SK-N-SH (cell line): ENCODE measurements at places on chromosomes 4 and X. TPM values are rescaled to one million over a fixed set of nuclear protein-coding genes. Genes with fewer than 3 reads are reported as not detected.

GRCh38 chr4:113113151-113113550, 63.7 kb downstream of the ANK2 start:
- no peak for DNase-seq

- no peak for DNase-seq
These were observed 30.4 kb upstream of the APELA start for GRCh38 chr4:164846566-164846965.

DNA sequence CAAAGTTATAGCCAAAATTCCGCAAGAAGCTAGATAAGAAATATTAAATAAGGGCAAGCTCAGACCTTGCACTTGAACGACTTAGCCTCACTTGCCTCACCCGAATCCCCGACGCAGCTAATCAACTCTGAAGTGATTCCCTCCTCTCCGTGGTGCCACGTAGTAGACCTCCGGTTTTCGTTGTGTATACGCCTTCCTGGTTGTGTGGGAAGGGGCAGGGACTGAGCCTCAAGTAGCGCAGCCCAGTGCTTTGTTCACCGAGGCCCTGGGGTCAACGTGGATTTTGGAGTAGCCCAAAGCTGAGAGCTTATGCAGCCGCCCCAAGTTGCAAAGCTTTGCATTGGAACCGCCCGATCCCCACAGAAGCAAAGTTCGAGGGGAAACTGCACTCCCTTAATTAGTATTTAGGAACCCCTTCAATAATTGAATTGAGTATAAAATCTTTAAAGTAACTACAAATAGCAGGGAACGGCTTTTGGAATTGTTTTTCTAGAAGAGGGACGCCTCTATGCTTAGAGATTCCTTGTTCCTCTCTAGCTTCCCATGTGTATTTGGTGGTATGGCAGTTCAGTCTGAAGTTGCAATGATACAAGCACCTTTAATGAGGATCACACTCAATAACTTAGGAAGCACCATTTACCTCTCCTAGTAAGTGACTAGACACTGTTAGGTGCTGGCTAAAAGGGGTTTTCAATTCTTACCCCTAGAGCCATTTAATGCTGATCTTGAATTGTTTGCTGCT, 55.7 kb downstream of the LINC00632 start:
- no peak for DNase-seq

DNA sequence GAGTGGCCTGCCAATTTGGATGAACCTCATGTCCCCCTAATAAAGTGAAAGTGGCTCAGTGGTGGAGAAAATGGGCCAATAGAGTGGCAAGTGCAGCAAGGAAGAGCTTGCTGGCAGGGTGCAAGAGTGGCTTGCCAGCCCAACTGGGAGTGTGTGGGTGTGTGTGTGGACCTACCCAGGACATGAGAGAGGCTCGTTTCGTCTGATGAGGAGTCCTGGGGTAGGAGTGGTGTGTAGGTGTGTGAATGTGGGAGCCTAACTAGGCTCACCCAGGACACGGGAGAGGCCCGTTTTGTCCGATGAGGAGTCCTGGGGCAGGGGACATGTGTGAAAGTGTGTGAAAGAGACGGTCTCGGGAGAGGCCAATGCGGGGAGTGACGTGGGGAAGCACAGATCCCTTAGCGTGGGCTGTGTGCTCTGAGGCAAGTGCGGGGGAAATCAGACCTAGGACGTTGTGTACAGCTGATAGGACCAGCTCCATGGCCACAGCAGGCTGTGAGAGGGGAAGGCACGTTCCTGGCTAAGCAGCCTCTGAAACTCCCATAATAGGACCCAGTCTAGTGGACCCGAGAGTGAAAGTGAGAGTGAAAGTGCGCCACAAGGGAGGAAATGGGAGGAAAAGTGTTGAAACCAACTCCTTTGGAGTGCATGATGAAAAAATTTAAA, 5.3 kb downstream of the GAGE10 start:
- no peak for DNase-seq

- DNase-seq = no peak
These were observed 9.1 kb upstream of the GTPBP6 start for GRCh38 chrX:327660-328126.

GRCh38 chrX:155048977-155049619, 21.8 kb downstream of the CMC4 start:
- DNase-seq = peak; percentile 39

DNA sequence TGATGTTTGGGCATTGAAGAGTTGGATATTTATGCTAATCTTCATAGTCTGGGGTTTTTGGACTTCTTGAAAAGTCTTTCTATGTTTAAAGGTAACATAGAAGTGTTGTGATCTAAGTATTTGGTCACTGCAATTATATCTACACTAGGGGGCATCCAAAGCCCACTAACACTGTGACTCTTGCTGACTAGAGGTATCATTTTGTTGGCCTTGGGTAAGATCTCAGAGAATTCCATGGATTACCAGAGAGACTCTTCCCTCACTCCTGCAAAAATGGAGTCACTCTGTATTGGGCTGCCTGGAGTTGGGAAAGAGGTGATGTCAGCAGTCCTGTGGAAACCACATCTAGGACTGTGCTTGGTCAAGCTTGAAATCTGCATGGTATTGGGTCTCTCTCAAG, 1077.6 kb downstream of the FAM133A start:
- no peak for DNase-seq

- DNase-seq = no peak
These were observed 17.0 kb upstream of the HTRA3 start for GRCh38 chr4:8252301-8253173.

DNA sequence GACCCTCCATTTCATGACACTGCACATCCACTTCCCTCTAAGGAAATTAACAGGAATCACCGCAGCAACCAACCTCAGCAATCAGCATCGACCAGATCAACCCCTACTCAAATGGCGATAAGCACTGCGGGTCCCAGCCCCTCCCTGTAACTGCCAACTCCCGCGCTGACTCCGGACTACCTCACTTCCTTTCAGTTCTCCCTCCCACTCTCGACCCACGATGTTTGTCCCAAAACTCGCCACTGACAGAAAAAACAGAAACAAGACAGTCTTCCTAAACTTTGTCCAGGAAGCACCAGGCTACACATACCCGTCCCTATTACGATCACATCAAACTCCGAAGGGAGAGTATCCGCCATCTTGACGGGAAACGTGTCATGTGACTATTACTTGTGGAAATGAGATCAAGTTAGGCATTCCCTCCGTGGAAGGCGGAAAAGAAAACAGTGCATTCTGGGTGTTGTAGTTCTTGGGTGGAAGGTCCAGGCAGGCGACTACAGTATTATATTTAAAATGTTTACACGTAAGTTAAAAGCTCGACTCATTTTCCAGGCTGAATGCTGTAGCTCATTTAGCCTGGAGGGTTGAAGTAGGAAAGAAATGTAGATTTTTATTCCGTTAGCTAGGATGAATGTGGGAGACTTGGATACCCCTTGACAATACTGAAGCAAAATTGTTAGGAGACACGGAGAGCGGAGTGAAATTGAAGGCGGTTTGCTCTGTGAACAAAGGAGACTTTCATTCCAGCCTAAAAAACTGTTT, at the start of gene CHM:
Gene CHM (minus strand): TSS at position 385 of the 762 bp plus-strand sequence. CDS start 26 bp downstream, at position 359.
- DNase-seq = peak; percentile 77

DNA sequence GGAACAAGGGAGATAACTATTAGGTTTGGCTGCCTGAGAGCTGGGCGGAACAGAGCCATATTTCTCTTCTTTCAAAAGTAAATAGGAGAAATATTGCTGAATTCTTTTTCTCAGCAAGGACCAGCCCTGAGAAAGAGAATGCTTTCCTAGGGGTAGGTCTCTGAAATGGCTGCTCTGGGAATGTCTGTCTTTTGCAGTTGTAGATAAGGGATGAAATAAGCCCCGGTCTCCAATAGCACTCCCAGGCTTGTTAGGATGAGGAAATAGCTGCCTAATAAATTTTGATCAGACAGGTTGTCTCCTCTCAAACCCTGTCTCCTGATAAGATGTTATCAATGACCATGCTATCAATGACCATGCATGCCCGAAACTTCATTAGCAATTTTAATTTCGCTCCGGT, 207.8 kb upstream of the KIT start:
- DNase-seq = no peak

GRCh38 chrX:134375691-134376090, 84.3 kb upstream of the HPRT1 start:
- DNase-seq = no peak

Gene PLAC8
- 11.2 and 11.3 TPM in 2 replicates for polyA plus RNA-seq

Gene AMBN
- polyA plus RNA-seq = not detected in 2 replicates
